Kidney tubule cell (primary cell): ENCODE measurements at places on chromosomes 1 and 21.

DNA sequence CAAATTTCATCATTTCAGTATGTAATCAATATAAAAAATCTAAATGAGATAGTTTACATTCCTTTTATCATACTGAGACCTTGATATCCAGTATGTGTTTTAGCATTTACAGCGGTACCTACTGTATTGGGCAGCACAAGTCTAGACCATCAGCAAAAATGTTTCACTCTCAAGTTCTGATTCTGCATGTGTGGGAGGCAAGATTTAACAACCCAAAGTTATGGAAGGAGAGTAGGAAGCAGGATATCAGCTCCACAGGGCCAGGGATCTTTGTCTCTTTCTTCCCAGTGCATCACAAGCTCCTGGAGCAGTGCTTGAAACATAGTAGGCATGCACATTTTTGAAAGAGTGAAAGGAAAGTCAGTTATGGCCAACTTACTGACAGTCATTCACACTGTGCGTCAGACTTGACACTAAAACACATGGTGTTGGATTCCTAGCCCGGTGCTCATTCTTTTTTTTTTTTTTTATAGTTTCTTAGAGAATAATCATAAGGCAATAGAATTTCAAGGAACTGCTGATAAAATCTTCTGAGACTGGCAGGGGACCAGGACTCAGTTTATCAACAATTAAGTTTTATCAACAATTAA is 6.1 kb downstream of the TENT5C start:
- DNase-seq = no peak

- no peak for DNase-seq
Measured at GRCh38 chr1:35852241-35852640, 30.8 kb upstream of the AGO1 start.

DNA sequence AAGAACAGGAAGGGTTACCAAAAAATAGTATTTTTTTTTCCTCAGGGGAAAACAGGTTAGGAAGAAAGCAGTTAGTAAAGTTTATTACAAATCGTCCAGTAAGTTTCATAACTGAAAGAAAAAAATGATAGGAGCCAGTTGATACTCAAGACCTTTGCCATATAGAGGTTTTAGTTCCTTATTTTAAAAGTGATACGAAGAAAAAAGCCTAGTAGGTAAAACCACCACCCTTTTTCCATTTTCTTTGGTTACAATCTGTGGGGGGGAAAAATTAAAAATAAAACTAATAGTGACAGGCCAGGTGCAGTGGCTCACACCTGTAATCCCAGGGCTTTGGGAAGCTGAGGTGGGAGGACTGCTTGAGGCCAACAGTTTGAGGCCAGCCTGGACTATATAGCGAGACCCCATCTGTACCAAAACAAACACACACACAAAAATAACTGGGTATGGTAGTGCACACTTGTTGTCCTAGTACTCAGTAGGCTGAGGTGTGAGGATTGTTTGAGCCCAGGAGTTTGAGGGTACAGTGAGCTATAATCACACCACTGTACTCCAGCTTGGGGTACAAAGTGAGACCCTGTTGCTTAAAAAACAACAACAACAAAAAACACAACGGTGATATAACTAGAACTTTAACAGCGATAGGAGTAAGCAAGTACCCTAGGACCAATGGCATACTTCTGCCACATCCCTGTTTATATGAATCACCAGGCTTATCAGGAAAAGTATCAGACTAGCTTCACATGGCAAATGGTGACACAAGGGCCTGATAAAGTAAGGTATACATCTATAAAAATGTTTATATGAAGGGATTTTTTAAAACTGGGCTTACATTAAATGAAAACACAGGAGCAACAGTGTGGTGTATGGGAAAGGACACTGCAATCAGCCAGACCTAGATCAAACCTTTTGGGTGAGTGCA is 5.4 kb downstream of the TMEM59 start:
- DNase-seq = no peak

DNA sequence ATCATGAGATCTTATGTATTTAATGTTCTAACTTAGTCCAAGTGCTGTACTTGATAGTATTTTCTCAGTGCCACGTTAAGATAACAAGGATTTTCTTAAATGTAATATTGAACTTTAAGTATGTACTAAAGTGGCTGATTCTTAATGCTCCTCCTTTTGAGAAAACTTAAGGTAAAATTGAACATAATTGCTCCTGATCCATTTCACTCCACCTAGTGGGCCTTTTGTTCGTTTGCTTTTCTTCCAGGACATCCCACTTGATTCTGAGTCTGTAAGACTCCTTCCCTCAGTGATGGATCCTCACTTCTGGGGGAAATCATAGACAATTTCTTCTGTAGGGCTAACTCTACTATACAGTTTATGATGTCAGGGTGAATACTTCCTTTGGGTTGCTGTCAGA is 173.1 kb downstream of the LMO4 start:
- no peak for DNase-seq

DNA sequence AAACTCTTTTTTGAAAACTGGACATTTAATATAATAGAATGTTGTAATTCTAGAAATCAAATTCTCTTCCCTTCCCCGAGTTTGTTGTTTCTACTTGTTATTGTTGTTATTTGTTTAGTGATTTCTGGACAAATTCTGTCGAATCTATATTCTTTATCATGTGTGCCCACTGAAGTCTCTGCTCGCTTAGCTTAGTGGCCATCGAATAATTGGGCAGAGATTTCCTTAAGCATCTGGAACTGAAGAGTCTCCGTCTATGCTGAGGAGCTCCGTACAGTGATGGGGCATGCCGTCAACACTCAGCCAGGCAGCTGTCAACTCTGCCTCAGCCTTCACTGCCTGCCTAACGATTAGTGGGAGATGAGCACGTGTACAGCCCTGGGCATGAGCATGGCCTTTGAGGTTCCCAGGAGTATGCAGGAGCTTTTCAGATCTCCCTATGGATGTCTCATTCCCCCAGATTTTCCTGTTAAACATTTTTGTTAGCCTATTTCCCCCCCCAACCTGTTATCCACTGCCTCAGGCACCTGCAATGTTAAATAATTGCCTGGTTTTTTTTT is 66.8 kb downstream of the SLX9 start:
- no peak for DNase-seq

GRCh38 chr1:21884456-21885235 is 52.5 kb downstream of the HSPG2 start:
- no peak for DNase-seq

GRCh38 chr1:74847715-74848114 is 114.8 kb downstream of the TYW3 start:
- no peak for DNase-seq

DNA sequence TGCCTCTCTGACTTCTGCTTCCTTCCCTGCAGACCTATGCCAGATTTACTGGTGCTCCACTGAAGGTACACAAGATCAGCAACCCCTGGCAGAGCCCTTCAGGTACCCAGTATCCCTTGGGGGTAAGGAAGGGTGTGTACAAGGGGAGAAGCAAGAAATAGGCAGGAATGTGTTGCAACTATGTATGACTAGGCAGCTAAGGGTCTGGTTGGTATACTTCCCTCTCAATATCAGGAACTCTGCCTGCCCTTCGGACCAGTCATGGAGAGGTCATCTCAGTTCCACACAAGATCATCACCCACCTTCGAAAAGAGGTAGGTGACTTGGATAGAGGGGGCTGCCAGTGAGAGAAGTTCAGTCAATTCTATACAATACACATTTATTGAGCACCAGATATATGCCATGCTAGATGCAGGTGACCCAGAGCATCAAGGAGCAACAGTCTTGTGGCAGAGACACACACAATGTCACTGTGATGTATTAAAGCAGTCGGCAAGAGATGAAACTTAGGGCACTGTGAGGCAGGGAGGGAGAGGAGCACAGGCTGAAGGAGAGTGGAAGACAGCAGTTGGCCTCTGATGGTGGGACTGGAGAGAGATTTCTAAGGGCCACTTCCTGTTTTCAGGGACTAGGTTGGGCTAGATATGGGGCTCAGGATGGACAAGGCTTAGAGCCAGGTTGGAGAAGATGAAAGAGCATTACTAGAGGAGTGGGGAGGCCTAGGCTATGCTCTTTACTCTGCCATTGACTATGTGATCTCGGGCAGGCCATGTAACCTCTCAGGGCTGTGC is 2.0 kb downstream of the MTX1 start:
- no peak for DNase-seq

DNA sequence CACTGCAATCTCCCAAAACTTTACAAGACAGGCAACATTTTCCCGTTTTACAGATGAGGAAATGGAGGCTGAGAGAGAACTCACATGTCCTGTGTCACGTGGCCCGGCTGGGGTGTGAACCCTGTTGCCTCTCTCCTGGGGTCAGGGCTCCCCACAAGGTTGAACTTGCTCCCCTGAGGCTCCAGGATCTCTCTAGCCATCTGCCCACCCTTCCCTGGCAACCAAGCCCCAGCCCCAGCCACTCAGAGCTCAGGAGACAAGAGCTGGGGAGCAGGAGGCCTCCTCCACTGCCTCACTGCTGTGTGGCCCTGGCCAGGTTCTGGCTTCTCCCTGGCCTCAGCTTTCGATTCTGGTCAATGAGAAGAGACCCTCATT is 11.8 kb downstream of the LAPTM5 start:
- no peak for DNase-seq

- no peak for DNase-seq
Measured at GRCh38 chr1:164753521-164754077, 194.6 kb downstream of the PBX1 start.

DNA sequence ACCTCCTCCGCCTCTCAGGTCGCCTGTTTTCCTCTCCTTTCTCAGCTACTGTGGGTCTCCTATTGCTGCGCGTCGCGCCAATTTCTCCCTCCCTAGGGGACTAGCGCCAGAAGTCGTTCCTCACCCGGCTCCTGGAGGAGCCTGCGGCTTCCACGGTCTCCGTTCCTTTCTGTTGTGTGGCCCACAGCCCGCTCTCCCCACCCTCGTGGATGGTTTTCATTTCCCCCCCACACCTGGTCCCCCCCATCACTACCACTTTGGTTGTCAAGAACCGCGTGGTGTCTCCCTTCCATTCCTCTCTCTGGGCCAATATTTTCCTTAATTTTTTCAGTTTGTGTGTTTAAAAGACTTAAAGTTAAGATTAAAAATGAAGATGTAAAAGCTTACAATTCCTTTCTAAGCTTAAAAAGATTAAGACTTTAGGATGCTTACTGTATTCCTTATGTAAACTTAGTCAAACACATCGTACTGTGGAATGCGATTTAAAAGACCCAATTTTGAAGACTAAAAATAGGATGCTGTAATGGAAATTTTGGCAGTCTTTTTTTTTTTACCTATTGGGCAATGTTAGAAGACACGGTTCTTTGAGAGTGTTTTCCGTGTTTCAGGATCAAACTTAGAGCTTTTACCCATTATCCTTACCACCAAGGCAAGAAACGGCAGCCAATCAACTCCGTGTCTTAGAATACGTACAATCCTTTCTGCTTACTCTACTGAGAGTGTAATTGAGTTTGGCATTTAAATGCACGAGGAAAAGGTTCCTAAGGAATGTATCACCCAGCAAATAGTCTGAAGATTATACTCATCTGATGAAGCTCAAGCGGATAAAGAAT is 773 bp downstream of the CNST start:
- DNase-seq = peak; percentile 70

DNA sequence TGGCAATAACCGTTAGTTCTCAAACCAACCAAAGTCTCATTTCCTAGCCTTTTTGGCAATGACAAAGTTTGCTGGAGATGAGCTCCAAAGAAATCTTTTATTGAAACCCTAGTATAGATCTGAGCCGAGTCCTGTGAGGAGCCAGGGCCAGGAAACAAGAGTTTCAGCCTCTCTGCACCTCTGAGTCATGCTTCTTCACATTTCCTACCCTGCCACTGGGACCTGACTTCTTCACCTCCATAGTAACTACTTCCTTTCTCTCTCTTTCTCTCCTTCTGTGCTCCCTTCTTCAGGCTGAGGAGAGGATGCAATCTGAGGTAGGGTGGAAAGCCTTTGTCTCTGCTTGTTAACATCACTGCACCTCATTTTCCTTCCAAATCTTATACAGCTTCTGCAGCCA is 38.7 kb upstream of the IPO9 start:
- peak; percentile 50 for DNase-seq

DNA sequence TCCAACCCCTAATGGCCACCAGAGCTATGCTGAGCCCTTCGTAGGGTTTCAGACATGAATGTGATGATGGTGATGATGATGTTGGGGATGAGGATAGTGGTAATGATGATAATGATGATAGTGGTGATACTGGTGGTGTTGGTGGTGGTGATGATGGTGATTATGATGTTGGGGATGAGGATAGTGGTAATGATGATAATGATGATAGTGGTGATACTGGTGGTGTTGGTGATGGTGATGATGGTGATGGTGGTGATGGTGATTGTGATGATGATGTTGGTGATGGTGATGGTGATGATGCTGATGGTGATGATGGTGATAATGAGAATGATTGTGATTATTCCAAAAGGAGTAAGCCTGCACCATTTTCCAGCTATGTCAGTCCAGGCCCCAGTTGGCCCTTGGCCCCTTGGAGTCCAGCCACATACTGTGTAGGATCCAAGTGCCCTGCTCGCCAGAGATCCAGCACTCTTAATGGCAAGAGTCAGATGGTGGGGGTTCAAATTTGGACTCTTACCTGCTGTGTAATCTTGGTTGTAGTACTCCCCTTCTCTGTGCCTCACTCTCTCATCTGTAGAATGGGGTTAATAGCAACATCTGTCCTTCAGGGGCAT is 28.3 kb downstream of the AJAP1 start:
- no peak for DNase-seq

- no peak for DNase-seq
Measured at GRCh38 chr1:29299446-29299845, 63.1 kb downstream of the PTPRU start.

DNA sequence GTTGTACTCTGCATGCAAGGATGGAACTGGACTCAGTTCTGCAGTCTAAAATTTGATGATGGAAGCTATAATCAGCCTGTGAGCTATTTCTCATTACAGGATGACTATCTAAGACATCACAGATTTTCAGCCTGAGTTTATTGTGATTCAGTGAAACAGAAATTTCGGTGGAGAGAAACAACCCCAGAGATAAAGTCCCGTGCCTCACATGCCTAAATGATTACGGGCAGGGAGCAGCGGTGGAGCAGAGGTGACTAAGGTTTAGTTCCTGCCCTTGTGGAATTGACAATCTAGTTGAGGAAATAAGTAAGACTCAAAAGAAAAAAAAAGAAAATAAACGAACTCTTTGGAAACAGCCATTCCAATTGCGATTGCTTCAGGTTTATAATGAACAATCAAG is 96.9 kb downstream of the GRIK3 start:
- DNase-seq = no peak

DNA sequence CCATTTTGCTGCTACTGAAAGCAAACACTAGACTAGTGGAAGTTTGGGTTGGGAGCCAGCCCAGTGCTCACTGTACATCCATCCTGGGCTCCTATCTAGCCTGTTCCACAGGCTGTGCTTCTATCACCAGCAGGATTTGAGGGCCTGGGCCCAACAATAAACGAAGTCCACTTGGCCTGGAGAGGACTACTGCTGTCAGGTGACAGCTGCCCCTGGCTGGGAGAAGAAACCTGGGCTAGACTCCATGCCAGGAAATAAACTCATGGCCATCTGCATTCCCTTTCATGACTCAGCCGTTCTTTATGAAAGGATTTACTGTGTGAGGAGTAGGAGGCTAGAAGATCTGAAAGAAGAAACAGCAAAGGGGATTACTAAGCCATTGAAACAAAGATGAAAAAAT is 35.5 kb downstream of the COLGALT2 start:
- peak; percentile 89 for DNase-seq
